Stimulated activated CD8-positive, alpha-beta memory T cell treated with anti-CD3 and anti-CD28 coated beads, Interleukin-7, amount 100 ng/mL, for 48 hours (primary cell): ENCODE measurements at places on chromosomes 2 and 18.

- DNase-seq, result no peak
These were observed 100.3 kb downstream of the COL3A1 start for GRCh38 chr2:189074506-189074905.

GRCh38 chr2:144469798-144470197 lies 50.1 kb downstream of the ZEB2 start:
- no peak for DNase-seq

- DNase-seq, result no peak
These were observed 19.9 kb downstream of the RNF144A start for GRCh38 chr2:6937157-6937556.

- DNase-seq, result no peak
These were observed 219.0 kb upstream of the HS6ST1 start for GRCh38 chr2:128537646-128538045.

DNA sequence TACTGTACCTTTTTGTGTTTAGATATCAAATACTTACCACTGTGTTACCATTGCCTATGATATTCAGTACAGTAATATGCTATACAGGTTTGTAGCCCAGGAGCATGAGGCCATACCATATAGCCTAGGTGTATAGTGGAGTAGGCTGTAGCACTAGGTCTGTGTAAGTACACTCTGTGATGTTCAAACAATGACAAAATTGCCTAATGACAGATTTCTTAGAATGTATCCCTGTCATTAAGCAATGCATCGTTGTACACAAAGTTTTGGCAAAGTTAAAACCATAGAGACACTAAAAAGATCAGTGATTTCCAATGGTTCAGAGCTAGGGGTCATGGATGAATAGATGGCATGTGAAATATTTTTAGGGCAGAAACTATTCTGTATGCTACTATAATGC lies 415.5 kb downstream of the NCKAP5 start:
- DNase-seq, result no peak

DNA sequence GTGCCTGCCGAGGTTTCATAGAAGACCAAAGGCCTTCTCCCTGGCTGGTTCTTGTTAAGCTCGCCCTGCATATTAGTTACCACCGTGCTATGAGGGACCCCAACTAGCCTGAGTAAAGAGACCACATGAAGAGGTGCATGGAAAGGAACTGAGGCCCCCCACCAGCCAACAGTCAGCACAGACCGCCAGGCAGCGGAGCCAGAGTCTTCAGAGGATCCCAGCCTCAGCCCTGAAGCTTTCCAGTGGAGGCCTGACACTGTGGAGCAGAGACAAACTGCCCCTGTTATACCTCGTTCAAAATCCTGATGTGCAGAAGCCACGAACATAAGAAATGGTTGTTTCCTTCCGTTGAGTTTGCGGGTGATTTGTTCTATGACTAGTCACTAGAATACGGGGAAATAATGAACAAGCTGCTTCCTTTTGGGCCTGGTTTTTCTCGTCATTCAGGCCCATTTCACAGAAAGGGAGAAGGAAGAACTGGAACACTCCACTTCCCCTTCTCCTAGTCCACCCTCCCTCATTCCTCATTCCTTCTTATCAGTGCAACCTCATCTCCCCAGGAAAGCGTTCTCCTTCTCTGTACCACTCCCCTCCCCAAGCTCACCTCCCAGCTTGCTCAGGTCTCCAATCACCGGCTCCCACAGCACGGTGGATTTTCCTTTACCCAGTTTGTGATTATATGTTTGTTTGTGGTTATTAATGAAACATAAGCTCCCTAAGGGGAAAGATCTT lies 3.0 kb upstream of the GLI2 start:
- no peak for DNase-seq

- peak; percentile 61 for DNase-seq
These were observed 78.4 kb downstream of the SETBP1 start for GRCh38 chr18:44758861-44759631.

GRCh38 chr2:23509103-23509502 lies 124.1 kb downstream of the KLHL29 start:
- no peak for DNase-seq

- DNase-seq, result no peak
These were observed 998.0 kb upstream of the CDH2 start for GRCh38 chr18:29174891-29175290.

DNA sequence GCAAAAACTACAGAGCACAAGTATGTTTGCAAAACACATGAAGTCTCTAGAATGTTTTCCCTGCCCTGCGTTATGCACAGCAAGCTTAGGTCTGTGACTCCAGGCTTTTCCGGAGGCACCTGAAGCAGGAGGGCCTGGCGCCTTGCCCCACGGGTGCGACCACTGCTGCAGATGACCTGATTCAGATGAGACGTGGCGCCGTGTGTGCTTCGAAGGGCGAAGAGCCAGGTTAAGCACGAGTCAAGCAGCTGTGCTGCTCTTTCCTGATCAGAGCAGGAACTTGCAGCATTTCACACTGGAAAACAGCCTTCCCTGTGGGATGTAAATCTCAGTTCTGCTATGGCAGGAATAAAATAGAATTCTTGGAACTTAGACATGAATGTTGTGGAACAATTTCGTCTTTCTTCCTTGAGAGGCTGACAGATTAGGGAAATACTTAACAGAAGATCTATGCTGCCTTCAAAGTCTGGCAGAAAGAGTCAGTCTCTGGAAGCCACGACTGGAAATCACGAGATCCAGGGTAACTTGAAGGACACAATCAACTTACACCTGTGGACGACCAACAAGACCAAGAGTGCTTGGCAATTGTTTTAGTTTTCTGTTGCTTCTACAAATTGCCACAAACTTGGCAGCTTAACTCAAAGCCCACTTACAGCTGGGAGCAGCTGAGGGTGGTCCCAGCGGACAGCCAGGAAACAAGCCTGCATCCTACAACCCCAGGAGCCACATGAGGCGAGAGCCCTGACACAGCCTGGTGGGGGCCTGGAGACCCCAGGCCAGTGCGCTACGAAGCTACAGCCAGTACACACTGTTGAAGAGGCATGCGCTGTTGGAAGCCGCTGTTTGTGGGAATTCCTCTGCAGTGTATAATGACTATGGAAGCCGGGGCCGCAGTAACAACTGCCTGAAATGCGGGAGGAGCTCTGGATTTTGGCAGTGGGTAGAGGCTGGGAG lies 42.9 kb downstream of the EIPR1 start:
- DNase-seq, result no peak

- DNase-seq, result no peak
These were observed 299.1 kb upstream of the SLC14A2 start for GRCh38 chr18:45316127-45316526.

DNA sequence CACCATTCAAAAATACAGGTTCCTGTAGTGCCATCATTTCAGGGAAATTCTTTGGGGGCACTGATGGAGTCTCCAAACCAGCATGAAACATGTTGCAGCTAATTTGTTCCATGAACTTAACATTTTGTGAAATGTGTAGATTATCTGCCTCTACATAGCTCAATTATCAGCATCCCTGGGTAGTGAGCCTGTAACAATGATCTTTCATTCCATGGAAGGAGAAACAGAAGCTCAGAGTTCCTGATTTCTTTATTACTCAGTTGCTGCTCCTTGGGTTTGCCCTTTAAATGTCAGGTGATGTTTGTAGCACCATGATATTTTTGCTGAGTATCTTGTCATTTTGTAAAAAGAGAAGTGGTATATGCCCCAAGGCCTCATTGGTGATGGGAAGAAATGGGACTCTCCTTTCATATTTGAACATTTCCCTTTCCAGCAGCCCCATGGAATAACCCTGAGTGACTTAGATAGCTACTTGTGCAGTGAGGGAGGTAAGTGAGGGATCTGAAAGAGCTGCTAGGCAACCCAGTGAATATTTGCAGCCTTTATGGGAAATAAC lies 146.9 kb downstream of the CERS6 start:
- no peak for DNase-seq

GRCh38 chr18:48891721-48892120 lies 59.0 kb downstream of the SMAD7 start:
- DNase-seq, result no peak

DNA sequence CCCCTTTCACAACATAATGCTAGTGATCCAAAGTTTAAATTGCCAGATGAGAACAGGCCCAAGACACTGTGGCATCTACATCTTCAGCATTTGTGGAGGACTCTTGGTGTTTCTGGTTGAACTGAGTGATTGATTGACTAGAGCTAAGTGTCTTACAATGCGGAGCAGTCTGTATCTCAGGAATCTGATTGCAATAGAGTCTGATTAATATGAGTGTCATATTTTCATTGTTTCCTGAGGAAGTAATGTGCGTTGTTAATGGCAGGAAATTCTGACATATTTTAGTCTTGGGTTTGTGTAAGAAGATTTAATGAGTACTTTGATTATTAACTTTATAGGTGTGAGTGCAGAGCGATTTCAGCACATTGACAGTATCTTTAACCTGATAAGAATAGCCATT lies 82.0 kb upstream of the PROKR1 start:
- DNase-seq, result no peak

- no peak for DNase-seq
These were observed 25.4 kb downstream of the MAP4K4 start for GRCh38 chr2:101722864-101723263.

DNA sequence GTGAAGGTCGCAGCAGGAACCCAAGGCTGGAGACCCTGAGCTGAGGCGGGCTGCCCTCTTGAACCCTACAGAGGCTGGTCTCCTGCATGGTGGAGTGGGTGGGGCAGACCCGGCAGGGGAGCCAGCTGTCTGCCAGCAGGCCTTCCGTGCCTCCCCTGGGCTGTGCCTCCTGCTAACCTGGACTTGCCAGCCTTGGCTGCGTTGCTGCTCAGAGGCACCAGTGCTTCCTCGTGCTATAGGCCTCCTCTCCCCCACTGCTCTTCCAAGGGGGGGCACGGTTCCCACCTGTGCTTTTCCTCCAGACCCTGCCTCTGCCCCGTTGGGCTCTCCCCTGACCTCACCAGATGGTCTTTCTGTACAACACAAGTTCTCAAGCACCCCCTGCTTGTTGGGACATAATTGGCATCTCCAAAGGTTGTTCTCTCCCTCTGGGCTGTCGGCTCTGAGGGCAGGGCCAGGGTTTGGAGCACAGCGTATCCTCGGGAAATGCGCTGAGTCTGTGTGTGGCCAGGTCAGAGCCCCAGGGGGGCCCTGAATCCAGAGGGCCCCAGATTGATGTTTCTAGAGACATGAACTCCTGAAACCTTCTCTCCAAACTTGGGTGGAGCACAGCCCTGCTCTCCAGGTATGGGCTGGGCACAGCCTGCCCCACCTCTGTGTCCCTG lies 6.7 kb downstream of the ARHGEF4 start:
- no peak for DNase-seq

- no peak for DNase-seq
These were observed 153.0 kb downstream of the ZFP36L2 start for GRCh38 chr2:43073401-43073825.

- no peak for DNase-seq
These were observed 130.5 kb downstream of the EIPR1 start for GRCh38 chr2:3246928-3247714.

DNA sequence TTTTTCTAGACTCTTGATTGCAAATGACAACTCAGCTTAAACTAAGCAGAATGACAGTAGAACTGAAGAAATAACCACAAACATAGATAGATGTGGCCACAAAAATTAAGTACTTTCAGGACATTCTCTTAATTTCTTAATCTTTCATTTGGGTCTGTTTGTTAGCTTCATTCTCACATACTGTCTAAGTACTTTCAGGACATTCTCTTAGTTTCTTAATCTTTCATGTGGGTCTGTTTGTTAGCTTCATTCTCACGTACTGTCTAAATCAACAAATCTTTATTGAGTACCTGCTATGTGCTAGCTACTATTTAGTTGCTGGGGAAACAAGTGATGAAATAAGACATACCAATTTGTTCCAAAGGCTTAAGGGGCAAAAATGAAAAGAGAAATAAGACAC lies 35.1 kb downstream of the FAM117B start:
- DNase-seq, result no peak

- no peak for DNase-seq
These were observed 69.0 kb upstream of the TAF1B start for GRCh38 chr2:9774266-9774665.

DNA sequence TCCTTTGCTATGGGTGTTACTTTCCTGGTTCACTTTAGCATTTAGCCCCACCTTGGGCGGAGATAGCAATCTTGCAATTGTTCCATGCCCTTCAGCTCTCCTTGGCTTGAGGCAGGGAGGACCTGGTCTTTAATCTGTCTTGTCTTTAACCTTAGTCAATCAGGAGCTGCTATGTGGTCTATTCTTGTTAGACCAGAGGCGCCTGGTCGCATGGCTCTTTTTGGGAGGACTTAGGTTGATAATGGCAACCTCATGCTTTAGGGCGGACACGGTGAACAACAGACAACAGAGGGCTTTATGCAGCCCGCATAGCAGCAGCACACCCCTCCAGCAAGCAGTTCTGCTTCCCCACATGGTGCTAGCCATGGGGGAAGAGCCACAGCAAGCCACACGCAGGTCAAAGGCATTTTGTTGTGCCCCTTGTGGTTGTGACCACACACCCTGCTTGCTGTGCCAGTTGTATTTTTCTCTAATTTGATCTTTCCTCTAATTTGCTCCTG lies 17.7 kb upstream of the ZDBF2 start:
- no peak for DNase-seq

GRCh38 chr2:45664635-45665261 lies 13.3 kb downstream of the PRKCE start:
- no peak for DNase-seq

GRCh38 chr18:34880403-34880802 lies 160.8 kb upstream of the MAPRE2 start:
- no peak for DNase-seq

DNA sequence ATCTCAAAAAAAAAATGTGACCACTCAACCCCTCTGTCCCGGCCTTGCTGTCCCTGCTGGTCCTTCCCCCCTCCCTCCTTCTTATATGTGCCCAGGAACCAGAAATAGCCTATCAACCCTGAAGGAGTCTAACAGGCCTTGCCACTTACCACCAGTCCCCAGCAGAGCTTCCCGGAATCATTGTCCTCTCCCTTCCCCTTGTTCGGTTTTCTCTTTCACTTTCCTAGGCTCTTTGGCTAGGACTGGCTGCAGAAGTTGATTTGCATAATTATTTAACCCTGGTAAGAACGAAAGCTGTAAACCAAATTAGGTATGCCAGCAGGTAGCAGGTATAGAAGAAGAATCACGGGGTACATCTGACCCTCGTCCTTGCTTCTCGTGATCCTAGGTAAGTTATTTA lies 72.6 kb upstream of the ZNF532 start:
- DNase-seq, result no peak

DNA sequence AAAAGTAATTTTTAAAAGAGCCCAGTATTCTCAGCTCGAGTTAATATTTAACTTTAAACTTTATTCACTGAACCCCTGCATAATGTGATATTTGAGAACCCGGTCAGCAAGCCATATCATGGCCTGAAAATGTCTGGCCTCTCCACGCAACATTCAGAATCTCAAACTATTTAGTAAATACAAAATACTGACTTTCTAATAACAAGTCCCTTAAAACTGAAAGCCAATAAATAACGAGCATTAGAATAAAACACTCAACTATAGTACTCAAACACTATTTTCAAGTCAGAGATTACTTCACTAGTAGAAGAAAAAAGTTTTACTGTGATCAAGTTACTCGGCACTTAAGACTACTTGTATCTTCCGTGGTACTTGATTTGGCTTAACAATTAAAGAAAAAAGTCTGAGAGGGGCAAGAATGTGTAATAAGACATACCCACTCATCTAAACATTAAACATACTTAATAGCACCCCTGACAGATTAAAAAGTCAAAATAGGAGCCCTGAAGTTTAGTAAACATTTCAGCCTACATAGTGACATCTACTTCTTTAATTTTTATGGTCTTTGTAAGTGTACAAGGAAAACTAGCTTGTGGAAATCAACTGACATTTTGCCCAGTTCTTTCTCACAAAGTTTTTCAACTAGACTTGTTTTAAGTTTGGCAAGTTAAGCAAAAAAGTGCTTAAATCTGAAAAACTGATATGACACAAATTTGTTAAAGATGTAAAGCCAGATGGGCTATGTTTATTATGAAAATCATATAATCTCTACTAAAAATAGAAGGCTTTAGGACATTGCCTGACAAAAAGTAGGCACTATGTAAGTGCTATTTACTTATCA lies 38.2 kb downstream of the RTN4 start:
- no peak for DNase-seq
